ENCODE measurements at places on chromosomes 5 and 9.

GRCh38 chr9:2962471-2963172 lies 118.7 kb upstream of the PUM3 start:
- DNase-seq = no peak

- no peak for DNase-seq
These were observed 82.4 kb upstream of the IFNK start for GRCh38 chr9:27441741-27442070.

GRCh38 chr5:175508896-175509295 lies 30.5 kb downstream of the SFXN1 start:
- no peak for DNase-seq

DNA sequence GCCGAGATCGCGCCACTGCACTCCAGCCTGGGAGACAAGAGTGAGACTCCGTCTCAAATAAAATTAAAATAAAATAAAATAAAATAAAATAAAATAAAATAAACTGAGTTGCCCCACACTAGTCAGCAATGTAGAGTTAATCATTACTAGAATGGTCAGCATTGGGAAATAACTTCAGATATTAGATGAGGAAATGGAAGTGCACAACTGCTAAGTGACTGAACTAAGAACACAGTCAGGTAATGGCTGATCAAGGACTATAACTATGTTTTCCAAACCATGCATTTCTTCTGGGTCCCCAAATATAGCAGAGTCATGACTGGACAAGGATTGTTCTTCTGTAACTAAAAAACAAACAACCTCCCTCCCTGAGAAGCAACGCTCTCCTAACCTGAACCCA lies 17.1 kb downstream of the OTP start:
- no peak for DNase-seq

DNA sequence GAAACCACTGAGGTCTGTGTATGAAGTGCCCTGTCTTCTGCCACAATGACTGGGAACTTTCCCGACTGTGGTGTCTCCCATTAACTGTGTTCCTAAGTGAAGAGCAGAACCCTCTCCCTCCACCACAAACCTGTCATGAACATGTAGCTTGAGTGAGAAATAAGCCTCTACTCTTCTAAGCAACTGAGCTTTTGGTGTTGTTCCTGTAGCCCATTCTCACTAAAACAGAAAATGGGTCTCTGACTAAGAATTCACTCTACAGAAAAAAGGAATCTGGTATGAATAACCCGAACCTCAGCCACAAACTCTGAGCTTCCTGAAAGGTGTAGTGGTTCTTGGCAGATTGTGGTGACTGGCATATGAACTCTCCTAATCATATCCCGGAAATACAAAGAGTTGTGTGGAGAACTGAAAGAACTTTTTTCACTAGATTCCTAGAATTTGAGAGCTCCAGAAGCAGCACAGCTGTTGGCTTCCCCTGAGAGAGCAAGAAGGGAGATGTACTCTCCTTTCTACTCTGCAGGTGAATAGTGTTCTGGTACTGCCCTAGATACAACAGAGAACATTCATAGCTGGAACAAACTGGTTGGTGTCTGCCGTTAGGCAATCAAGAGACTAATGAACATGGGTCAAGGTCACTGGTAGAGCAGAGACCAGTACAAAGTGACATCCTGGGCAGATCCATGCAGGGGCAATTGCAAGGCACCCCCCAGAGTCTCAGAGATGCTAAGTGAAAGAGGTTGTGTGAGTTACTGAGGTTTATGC lies 283.8 kb downstream of the PDE4D start:
- DNase-seq = no peak

DNA sequence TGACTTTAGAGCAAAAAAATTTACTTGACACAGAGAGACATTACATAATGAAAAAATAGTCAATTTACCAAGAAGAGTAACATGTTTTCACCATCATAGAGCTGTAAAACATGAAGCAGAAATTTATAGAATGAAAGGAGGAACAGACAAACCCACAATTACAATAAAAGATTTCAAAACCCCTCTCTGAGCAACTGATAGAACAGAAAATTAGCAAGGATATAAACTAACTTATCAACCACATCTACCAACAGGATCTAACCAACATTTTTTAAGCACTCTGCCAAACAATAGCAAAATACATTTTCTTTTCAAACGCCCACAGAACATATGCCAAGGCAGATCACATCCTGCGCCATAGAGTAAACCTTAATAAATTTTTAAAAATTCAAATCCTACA lies 17.9 kb downstream of the SLCO4C1 start:
- no peak for DNase-seq

- no peak for DNase-seq
These were observed 56.6 kb downstream of the ELAVL2 start for GRCh38 chr9:23769307-23769935.

- no peak for DNase-seq
These were observed 12.4 kb downstream of the PRUNE2 start for GRCh38 chr9:76893395-76893932.

- no peak for DNase-seq
These were observed 87.3 kb upstream of the PRLR start for GRCh38 chr5:35317586-35317985.

GRCh38 chr5:44862808-44863207 lies 54.1 kb downstream of the MRPS30 start:
- no peak for DNase-seq

DNA sequence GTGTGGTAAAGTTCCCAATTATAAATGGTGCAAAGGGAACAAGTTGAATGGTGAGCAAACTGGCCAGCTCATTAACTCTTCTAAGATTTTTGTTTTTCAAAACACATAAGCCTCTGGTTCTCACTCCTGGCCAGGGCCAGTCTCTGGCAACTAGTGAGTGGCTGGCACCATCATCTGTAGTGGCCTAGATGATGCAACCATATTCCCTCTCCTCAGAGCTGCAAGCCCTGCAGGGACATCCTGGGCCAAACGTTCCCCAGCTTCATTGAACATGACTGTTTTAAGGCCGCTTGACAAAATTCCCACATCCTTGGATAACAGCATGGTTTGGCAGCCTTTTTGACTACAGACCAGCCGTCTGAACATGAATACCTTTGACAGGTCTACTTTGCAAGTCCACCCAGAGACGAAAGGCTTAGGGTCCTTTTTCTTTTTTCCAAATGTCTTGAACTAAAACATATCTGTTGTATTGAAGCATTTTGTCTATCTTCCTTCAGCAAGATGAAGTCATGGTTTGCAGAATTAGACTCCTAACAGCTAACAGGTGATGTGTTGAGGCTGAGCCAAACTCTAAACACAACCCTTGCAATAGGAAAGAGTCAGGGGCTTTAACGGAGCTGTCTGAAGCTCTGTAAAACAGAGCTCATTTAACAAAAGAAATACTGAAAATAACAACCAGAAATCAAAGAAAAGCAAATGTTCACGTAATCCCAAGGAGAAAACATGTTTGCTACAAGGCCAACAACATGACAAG lies 23.8 kb downstream of the MACROH2A1 start:
- no peak for DNase-seq

- DNase-seq = no peak
These were observed 117.8 kb upstream of the PTCH1 start for GRCh38 chr9:95634536-95634935.

GRCh38 chr5:108543486-108543885 lies 161.6 kb upstream of the FBXL17 start:
- no peak for DNase-seq

DNA sequence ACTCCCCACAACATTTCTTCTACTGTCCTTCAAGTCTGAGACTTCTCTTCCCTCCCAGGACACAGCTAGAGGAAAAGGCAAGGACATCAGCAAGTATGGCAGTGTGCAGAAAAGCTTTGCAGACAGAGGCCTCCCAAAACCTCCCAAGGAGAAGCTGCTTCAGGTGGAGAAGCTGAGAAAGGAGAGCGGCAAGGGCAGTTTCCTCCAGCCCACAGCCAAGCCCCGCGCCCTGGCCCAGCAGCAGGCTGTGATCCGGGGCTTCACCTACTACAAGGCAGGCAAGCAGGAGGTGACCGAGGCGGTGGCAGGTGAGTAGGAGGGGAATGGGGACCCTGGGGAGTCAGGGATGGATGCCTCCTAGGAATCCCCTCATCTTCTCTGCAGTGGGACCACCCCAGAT lies 24.4 kb downstream of the OLFML2A start:
- no peak for DNase-seq

DNA sequence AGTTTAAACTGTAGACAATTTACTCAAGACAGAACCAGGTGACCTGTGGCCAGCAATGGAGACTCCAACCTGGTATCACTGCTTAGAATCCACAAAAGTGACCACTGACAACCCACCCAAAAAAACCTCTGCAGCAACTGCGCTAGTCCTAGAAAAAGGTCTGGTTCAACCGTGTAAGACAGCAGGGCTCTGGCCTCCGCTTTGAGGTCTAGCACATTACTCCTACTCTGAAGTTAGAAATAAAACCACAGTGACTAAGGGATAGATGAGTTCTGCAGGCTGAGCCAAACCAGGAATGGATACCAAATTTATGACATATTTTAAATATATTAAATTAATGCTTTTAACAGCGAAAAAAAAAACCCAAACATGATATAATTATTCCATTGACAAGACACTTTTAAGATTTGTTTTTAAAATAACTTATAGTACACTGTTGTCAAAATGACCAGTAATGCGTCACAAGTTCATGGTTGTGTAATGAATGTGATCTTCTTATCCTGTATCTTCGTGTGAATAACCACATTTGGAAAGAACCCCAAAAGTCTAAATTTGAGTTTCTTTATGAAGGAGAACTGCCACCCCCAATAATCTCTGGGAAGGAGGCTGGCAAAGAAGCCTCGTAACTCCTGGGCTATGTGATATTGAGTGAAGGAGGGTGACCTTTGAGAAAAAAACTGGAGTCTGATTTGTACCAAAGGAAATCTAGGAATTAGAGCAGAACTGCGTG lies 101.9 kb upstream of the SLC44A1 start:
- DNase-seq = no peak

GRCh38 chr9:1070692-1071091 lies 20.5 kb downstream of the DMRT2 start:
- DNase-seq = no peak

GRCh38 chr5:141742866-141743851 lies 61.1 kb upstream of the ARAP3 start:
- DNase-seq = peak; percentile 74

DNA sequence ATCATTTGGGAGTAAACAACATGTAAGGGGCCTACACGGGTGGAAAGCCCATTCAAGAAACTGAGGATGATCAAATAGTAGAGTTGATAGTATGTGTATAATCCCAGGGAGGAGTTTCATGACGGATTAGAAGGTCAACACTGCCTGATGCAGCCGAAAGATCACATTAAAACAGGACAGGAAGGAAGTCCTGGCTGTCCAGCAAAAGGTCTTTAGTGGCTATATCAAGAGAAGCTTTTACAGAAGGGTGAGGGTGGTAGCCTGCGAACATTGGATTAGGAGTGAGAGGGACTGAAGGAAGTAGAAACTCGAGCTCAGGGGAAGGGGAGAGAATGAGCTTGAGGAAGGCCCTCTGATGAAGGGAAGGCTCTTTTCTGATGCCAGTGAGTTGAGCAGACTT lies 36.0 kb downstream of the DOCK8 start:
- no peak for DNase-seq

- peak; percentile 80 for DNase-seq
These were observed at the start of gene ANKRD31 for GRCh38 chr5:75236322-75237316. Gene ANKRD31, minus strand, starts transcription at chr5:75236878. Its CDS starts 192 bp downstream, at chr5:75236686.

GRCh38 chr9:116632990-116633838 lies 53.9 kb upstream of the TRIM32 start:
- DNase-seq = no peak

- no peak for DNase-seq
These were observed 3.1 kb downstream of the PTGES2 start for GRCh38 chr9:128124451-128124850.

- DNase-seq = no peak
These were observed 253.8 kb downstream of the EBF1 start for GRCh38 chr5:158845941-158846340.

GRCh38 chr9:116800074-116800473 lies 113.0 kb downstream of the TRIM32 start:
- no peak for DNase-seq

DNA sequence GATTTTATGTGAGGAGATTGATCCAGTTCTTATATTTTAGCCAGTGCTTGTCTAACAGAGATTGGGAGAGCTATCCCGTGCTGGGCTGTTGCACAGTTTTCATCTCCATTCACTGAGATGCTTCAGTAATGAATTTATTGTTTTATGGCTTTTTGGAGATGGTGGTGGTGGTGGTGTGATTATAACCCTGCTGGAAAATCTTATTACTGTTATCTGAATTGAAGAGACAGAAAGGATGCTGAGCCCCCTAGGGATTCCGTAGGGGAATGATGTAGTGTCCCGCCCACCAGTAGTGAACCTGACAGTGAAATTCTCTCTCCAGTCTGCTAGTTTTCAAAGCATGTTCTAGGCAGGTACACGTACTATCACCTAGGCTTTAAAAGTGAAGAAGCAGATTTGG lies 1.9 kb downstream of the RAI14 start:
- DNase-seq = no peak
